ENCODE measurements at places on chromosomes 3 and 15.
A peak's percentile ranks its signal among the peaks of the same experiment; 100 is the strongest.

GRCh38 chr3:38687321-38687720 lies 37.8 kb upstream of the SCN5A start:
- H3K4me3 ChIP-seq, result no peak overlapping the region
- no peak for DNase-seq
- no peaks in the 10 kb centered on the region for H3K4me1 ChIP-seq
- H3K36me3 ChIP-seq, result no peaks in the 10 kb centered on the region

GRCh38 chr15:31172606-31173005 lies 71.1 kb upstream of the TRPM1 start:
- no peak for DNase-seq
- H3K4me3 ChIP-seq, result no peak overlapping the region
- H3K4me1 ChIP-seq, result peaks cover 19% of the 10 kb centered on the region
- peaks cover 13% of the 10 kb centered on the region for H3K36me3 ChIP-seq
- no peaks in the 10 kb centered on the region for H3K27me3 ChIP-seq
- no peak overlapping the region for H3K27ac ChIP-seq

- H3K27me3 ChIP-seq, result no peaks in the 10 kb centered on the region
- H3K4me1 ChIP-seq, result no peaks in the 10 kb centered on the region
- H3K4me3 ChIP-seq, result no peak overlapping the region
- DNase-seq, result no peak
- no peaks in the 10 kb centered on the region for H3K36me3 ChIP-seq
These were observed 181.1 kb downstream of the LRTM1 start for GRCh38 chr3:54746722-54747121.

DNA sequence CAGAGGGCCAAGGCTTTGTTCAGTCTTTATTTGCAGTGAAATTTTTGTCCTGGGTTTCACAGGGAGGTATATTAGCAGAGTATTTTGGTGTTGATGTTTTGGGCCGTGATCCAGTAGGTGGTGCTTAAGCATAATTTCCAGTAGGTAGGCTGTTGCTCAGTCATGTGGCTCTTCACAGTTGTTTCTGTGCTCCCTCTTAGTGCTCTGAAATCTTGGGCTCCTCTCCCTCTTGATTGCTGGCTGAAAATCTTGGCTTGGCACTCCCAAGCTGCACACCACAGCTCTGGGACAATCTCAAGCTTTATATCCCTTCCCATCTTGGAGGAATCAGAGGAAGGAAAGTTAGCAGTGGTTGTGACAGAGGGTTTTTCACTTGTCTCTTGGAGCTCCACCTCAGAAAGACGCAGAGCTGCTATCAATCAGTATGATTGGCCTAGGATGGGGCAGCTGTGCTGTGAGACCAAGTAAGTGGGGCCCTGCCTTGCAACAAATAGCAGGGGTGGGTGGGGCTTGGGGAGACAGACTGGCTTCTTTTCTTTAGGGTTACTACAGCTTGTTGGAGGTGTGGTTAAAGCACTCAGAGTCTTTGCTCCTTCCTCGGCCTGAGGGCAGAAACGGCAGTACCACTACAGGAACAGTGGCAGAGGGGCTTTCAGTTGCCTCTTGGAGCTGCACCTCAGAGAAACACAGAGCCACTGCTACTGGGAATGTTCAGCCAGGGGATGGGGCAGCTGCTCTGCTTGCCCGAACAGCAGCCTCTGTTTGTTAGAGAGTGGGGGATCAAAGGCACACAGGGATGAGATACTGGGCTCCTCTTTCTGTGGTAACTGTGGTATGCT lies 627.0 kb downstream of the SI start:
- no peak overlapping the region for H3K27ac ChIP-seq
- no peaks in the 10 kb centered on the region for H3K4me1 ChIP-seq
- DNase-seq, result no peak
- no peaks in the 10 kb centered on the region for H3K36me3 ChIP-seq
- H3K4me3 ChIP-seq, result no peak overlapping the region

GRCh38 chr3:179196098-179196497 lies 47.9 kb downstream of the PIK3CA start:
- H3K27ac ChIP-seq, result peak overlapping the region; percentile 48
- peaks cover 48% of the 10 kb centered on the region for H3K4me1 ChIP-seq
- no peak for DNase-seq
- no peaks in the 10 kb centered on the region for H3K27me3 ChIP-seq

GRCh38 chr3:53534676-53535400 lies 40.4 kb downstream of the CACNA1D start:
- no peak overlapping the region for H3K27ac ChIP-seq
- H3K4me1 ChIP-seq, result no peaks in the 10 kb centered on the region
- H3K4me3 ChIP-seq, result no peak overlapping the region
- DNase-seq, result no peak
- peaks cover 3% of the 10 kb centered on the region for H3K36me3 ChIP-seq
- H3K27me3 ChIP-seq, result peaks cover 49% of the 10 kb centered on the region
